ENCODE measurements at places on chromosomes 4 and X. TPM values are rescaled to one million over a fixed set of nuclear protein-coding genes. Genes with fewer than 3 reads are reported as not detected.

The ZNF185 gene
- 0.43 TPM for total RNA-seq

The HERC5 gene
- total RNA-seq = 0.57 TPM

The NDST3 gene
- not detected for total RNA-seq

The GPR82 gene
- total RNA-seq = not detected

The ZNF630 gene
- total RNA-seq = 2.1 TPM

The IL21 gene
- total RNA-seq = not detected

The SLC25A31 gene
- not detected for total RNA-seq

The MAGEA2 gene
- total RNA-seq = not detected

The DUX4 gene
- not detected for total RNA-seq

The PCDH18 gene
- total RNA-seq = 100 TPM

The APOOL gene
- 8.0 TPM for total RNA-seq

The KDR gene
- total RNA-seq = 0.28 TPM

The RTL9 gene
- 0.14 TPM for total RNA-seq

The RNF150 gene
- 0.28 TPM for total RNA-seq

The SSX4 gene
- total RNA-seq = not detected

The CABS1 gene
- total RNA-seq = not detected

The SMIM43 gene
- 5.4 TPM for total RNA-seq

The NUDT11 gene
- 17.7 TPM for total RNA-seq

The GAGE13 gene
- not detected for total RNA-seq

The STK32B gene
- total RNA-seq = 3.3 TPM

The MAPK10 gene
- 14.4 TPM for total RNA-seq

The NONO gene
- 421 TPM for total RNA-seq

The DNAAF6 gene
- total RNA-seq = not detected

The ZNF711 gene
- total RNA-seq = 0.37 TPM

The C4orf54 gene
- total RNA-seq = not detected

The FAM47A gene
- not detected for total RNA-seq

The PCDH7 gene
- total RNA-seq = 52.8 TPM

The SHROOM2 gene
- total RNA-seq = under 0.01 TPM

The RBM47 gene
- 2.5 TPM for total RNA-seq

The SYNPO2 gene
- total RNA-seq = 17.9 TPM

The KLKB1 gene
- not detected for total RNA-seq

The UBE2D3 gene
- total RNA-seq = 264 TPM

The SPANXN4 gene
- total RNA-seq = not detected

The IKBKG gene
- total RNA-seq = 13.7 TPM

The NXF3 gene
- not detected for total RNA-seq

The UGT2B7 gene
- not detected for total RNA-seq

The RRH gene
- total RNA-seq = 0.09 TPM

The CRMP1 gene
- under 0.01 TPM for total RNA-seq

The GAGE2A gene
- total RNA-seq = not detected

The DDX53 gene
- not detected for total RNA-seq

Measured in smooth muscle cell of bladder (primary cell).